Epithelial cell of alveolus of lung (primary cell): ENCODE measurements at places on chromosomes 12 and 14. TPM values are rescaled to one million over a fixed set of nuclear protein-coding genes. Genes with fewer than 3 reads are reported as not detected.

Gene CDH24
- total RNA-seq: 5.8 and 12.5 TPM in 2 replicates

Gene MYL2
- total RNA-seq: 0.64 TPM in 1 of 2 replicates, not detected in the other

Gene ITPK1
- 17.1 and 19.0 TPM in 2 replicates for total RNA-seq

Gene LRTM2
- not detected in 2 replicates for total RNA-seq

Gene FOXA1
- 2.1 and 2.7 TPM in 2 replicates for total RNA-seq

Gene GPR137C
- 0.52 and 1.7 TPM in 2 replicates for total RNA-seq

Gene CPNE6
- not detected in 2 replicates for total RNA-seq

Gene REP15
- 1.8 TPM in 1 of 2 replicates, not detected in the other for total RNA-seq

Gene MEG3
- total RNA-seq: 23.8 and 75.1 TPM in 2 replicates

Gene TAS2R31
- total RNA-seq: 0.39 and 6.8 TPM in 2 replicates

Gene MYO1H
- not detected in 2 replicates for total RNA-seq

Gene IGFBP6
- 162 and 1,029 TPM in 2 replicates for total RNA-seq

Gene CALM1
- total RNA-seq: 90.9 and 361 TPM in 2 replicates

Gene BATF
- not detected in 2 replicates for total RNA-seq

Gene GPR84
- 0.13 TPM in 1 of 2 replicates, not detected in the other for total RNA-seq

Gene RASSF8
- total RNA-seq: 24.6 and 37.9 TPM in 2 replicates

Gene CIDEB
- 0.16 and 1.9 TPM in 2 replicates for total RNA-seq

Gene DEPDC4
- 1.2 and 6.9 TPM in 2 replicates for total RNA-seq

Gene TSPAN8
- 0.13 TPM in 1 of 2 replicates, not detected in the other for total RNA-seq

Gene OTUB2
- 0.48 and 3.2 TPM in 2 replicates for total RNA-seq

Gene ZCCHC8
- 8.9 and 12.8 TPM in 2 replicates for total RNA-seq

Gene SYCP3
- total RNA-seq: not detected in 2 replicates

Gene IL26
- not detected in 2 replicates for total RNA-seq

Gene GCH1
- 3.3 and 10.6 TPM in 2 replicates for total RNA-seq

Gene LRRC10
- total RNA-seq: not detected in 2 replicates
